ENCODE measurements at places on chromosomes 7 and 10.

DNA sequence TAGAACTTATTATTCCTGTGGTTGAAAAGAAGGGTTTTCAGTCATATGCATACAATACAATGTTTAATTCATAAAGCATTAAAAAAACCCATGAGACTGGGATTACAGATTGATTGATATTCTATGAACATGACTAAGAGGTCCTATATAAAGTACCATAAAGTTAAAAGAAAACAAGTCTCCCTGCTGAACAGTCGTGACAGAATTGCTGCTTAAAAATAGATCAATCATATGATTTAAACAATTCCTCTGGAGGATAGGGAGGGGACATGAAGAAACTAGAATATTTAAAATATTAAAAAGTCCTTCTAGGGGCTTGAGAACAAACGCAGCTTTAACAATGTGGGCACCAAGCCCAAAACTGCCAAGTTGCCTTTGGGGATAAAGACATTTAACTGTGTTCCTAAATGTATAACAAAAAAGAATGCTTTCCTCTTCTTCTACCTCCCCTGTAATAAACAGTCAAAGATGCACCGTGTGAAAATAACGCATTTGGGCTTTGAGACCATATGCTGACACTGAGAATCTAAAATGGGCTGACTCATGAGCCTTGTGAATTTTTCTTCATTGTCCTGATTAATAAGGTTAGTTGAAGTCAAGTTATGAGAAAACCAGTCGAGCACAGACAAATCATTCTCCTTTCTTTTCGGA is 25.8 kb downstream of the TWIST1 start:
- DNase-seq: no peak

DNA sequence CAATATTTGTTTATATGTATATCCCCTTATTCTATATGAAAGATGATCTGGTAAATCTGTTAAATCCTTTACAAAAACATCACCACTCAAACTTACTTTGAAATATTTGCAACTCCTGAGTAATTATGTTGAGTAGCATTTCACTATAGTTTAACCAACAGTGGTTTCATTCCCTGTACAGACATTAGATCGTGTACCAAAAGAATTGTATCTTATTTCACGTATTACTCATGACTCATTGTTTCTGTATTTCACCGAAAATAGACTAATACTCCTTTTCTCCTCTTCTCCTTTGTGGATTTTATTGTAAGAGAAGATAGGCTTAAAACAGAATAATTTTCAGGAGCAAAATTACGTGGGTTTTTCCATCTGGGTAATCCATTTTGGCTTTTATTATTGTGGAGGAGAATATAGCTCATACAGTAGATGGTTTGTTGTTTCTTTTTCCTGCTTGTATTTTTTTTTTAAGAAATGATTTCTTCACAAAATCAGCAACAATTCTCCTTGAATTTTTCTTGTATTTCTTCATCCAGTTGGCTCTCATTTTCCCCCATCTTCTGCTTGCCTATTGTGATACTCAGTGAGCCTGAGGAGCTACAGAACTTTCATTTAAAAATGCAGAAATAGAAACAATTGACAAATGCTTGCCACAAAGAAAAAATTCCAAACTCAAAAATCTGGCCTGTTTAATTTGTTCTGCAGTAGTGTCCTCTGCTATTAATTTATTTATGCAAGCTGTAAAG is 90.6 kb upstream of the OIT3 start:
- DNase-seq: no peak

DNA sequence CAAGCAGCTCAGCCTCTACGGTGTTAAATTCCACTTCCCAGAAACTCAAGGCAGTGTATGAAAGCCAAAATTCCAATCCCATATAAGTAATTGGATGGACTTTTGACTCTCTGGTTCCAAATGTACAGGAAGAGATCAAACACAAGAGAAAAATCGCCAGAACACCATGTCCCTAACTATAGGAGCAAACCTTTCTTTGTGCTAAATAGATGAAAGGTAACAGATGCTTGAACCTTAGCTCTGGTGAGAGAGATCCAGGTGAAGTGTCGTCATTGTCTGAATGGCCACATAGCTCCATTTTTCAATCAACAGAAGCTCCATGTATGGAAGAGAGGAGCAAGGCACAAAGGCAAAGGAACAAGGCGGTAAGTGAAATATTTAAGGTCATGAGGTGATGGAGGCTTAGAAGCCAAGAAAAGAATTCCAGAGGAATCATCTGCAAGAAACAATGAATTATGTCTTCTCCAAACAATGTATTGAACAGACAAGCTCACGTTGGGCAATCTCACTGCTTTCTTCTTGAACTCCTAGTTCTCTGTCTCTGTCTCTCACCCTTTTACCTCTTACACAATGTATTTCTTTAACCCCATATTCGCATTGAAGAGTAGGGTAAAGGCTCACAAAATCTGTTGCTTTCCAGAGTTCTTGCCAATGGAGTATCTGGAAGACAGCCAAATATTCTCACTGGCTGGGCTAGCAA is 585.1 kb downstream of the GATA3 start:
- no peak for DNase-seq

DNA sequence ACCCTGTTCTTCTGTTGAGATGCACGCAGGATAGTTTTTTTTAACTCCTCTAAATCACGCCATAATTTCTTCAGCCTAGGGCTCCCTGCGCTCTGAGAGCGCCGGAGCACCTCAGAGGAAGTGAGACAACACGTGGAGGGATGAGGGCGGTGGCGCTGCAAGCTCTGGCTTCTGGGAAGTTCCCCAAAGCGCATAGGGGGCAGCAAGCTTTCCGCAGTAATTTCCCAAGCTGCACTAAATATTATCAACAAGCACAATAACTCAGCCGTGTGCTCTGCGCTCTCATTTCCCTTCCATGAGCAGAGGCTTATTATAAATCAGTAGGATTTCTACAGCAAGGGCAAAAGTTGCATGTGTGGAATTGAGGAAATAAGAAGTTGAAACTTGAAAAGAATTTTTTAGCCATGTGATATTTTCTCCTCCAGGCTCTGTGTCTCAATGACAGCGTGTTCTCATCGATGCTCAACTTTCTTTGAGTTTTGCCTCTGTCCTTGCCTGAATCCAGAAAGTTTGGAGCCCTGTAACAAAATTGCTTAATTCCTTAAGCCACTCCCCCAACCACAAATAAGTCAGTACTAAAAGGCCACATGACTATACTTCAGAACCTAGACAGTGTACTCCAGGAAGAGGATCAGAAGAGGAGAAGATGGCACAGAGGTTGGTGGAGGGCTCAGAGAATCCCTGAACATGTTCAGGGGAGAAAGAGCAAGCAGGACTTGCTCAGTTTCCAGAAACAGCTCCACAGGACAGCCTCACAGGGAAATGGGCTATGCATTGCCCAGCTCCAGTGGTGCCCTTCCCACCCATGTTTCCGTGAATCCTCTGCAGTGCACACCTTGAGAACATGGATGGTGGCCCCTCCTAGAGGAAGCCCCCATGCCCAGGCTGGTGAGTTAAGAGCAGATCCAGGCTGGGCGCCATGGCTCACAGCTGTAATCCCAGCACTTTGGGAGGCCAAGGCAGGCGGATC is 221.5 kb upstream of the GHITM start:
- no peak for DNase-seq

DNA sequence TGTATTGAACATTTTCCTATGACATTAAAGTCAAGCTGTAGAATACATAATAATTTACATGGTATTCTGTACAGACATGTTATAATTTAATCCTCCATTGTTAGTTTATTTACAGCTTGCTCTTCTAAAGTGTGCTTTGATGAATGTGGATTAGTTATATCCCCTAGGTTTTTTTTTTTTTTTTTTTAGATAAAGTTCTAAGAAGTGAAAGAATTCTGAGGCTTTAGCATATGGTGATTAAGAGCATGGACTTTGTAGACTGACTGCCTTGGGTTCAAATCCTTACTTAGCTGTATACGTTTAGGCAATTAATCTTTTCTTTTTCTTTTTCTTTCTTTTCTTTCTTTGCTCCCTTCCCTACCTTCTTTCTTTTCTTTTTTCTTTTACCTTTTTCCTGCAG is 44.9 kb downstream of the MKLN1 start:
- no peak for DNase-seq

DNA sequence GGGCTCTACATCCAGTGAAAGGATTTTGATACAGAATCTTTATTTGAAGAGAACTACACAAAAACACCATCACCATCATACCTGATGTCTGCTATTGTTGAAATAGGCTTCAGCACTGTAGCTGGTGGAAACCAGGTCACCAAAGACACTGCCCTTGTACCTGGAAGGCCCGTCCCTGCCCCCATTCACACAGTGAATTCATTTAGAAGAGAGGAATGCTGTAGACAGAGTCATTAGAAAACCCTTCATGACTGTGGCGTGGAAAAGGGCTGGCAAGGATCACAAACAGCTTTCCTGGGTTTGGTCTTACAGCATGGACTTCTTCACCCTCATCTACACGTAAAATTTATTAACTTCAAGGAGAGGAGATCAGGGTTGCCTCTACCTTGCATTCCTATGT is 202.0 kb upstream of the NRP1 start:
- no peak for DNase-seq

- DNase-seq: no peak
These were observed 238.2 kb downstream of the BUB3 start for GRCh38 chr10:123392182-123392963.

DNA sequence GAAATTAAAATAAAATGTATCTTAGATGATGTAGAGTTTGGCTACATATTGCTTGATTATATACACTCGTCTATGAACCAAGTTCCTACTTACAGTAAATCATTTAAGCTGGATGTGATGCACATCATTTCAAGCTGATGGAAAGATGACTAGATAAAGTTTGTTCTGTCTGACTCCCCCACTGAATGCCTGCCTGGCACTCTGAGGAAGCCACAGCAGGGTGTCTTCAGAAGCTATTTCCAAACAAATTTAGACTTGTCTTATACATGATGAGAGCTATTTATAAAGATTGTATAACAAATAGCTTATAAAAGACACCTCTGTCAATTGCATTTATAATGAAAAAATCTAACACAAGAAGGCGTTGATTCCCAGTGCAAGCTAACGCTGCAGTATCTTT is 741.4 kb downstream of the MAGI2 start:
- DNase-seq: no peak
